ENCODE measurements at places on chromosomes 3 and 15.
A peak's percentile ranks its signal among the peaks of the same experiment; 100 is the strongest.

GRCh38 chr15:93278006-93278405, 189.0 kb upstream of the RGMA start:
- DNase-seq = no peak

- no peak for DNase-seq
Observed at GRCh38 chr3:150623945-150624344, 20.8 kb downstream of the SELENOT start.

DNA sequence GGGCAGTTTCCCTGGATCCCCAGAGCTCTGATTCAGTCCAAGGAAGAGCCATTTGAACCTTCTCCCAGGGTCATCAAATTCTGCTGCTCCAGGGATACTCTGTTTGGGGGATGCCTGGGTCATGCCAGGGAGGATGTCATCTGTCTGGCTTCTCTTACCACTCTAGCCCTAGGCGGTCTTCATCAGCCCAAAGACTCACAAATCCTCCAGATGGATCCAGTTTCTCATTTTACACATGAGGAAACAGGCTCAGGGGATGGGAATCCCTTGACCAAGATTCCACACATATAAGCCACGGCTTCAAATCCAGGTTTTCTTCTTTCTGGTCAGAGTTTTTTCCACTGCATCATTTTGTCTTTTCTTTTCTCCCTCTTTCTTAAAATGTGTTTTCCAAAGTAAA, 36.7 kb downstream of the SLC28A1 start:
- no peak for DNase-seq

- DNase-seq = peak; percentile 64
Observed at GRCh38 chr3:43105596-43106292, at the start of gene POMGNT2. TSS of gene POMGNT2 (minus strand) at chr3:43106079. CDS start at chr3:43081431, 24,648 bp downstream.

DNA sequence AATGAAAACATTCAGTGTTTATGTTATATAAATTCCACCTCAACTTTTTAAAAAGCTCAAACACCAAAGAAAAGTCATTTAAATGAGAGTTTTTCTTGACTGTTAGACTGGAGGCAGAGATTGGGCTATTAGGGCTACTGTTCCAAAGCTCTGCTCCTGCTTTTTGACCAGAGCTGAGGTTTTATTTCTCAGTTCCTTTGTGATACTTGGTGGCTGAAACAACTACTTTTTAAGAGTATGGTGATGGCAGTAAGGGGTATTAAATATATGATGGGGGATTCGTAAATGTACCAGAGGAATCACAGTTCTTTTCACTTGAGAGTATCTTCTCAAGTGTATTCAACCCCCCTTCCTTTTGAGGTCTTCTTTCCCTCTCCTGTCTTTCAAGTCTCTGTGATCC, 186.1 kb upstream of the CGNL1 start:
- no peak for DNase-seq

DNA sequence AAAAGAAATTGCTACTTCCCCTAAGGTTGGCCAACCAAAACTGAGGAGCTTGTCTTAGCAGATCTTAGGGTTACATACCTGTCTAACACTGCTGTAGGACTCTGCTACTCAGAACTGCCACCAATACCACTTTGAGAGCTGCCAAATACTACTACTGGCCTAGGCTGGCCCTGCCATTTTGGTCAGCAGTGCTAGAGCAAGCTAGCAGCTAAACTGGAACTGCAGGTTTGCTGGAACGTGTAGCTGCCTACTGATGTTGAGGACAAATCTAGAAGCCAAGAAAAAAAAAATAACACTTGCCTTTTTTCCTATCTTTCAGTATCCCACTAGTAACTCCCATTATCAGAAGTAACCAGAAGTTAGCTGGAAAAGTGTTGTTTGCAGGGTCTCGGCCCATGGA, 387.4 kb downstream of the RBMS3 start:
- DNase-seq = no peak

DNA sequence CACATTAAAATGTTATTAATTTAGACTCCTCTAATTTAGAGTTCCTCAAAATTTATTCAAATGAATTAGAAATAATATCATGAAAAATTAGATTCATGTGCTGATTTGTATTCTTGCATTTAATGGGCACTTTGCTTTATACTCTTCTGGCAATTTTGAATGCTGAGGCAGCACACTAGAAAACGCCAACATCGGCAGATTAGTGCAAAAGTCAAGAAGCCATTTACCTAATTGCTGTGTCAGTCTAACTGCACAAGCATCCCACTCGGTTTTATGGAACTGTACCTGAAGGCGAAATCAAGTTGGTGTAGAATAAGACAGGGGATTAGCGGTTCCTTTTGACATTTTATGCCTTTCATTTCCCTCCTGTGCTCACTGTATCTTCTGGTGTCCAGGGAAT, 382.0 kb downstream of the ROBO2 start:
- no peak for DNase-seq

GRCh38 chr3:52080830-52081719, 24.7 kb upstream of the DUSP7 start:
- DNase-seq = no peak

GRCh38 chr3:63240381-63240902, 37.7 kb upstream of the SYNPR start:
- DNase-seq = no peak
